ENCODE measurements at places on chromosomes 6 and 20.
A peak's percentile ranks its signal among the peaks of the same experiment; 100 is the strongest.

GRCh38 chr20:51221791-51222408 is 199.0 kb upstream of the KCNG1 start:
- DNase-seq: peak; percentile 89

DNA sequence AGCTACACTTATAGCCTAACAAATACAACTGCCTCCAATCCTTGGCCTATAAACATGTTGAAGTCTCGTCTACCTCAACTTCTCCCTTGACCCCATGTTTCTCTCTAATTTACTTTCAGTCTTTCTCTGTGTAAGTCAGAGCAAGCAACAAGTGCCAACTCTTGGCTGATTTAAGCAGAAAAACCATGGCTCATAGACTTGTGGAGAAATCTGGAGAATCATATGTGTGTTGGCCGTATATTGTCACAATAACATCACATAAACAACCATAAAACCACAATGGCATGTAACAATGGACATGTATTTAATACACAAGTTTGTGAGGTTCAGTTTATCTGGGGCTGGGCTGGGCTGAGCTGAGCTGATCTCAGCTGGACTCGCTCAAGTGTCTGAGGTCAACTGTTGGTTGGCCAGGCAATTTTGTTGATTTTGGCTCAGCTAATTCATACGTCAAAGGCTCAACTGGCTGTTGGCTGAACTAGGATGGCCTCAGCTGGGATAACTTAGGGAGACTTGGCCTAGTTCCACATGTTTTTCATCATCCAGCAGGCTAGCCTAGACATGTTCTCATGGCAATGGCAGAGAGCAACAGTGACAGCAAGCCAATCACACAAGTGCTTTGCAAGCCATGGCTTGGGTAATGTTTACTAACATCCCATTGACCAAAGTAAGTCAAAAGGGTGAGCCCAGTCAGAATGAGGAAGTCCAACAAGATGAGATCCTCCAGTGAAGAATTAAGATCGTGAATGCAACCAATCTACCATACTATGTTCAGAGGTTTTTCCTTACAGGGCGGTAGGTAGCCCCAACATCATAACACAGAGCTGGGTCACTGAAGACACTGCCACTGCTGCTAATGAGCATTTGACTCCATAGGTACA is 12.9 kb upstream of the TBC1D22B start:
- DNase-seq: no peak

DNA sequence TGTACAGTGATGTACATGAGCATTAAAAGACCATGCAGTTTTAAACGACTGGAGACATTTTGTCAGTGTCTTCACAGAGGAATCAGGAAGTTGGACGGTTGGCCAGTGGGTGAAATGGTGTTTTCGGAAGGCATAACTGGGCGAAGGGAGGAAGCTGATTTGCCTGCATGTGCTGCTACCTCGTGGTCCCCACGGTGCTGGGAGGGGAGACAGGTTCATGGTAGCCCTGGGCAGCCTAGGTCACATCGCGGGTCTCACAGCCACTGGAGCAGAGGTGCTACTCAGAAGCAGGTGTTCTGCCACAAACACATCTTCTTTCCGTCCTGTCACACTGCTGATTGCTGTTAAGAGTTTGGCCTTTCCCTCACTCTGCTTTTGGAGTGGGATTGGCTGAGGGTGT is 35.2 kb downstream of the HIVEP1 start:
- no peak for DNase-seq

- DNase-seq: no peak
These were observed 158.7 kb downstream of the RNGTT start for GRCh38 chr6:88804701-88805100.

DNA sequence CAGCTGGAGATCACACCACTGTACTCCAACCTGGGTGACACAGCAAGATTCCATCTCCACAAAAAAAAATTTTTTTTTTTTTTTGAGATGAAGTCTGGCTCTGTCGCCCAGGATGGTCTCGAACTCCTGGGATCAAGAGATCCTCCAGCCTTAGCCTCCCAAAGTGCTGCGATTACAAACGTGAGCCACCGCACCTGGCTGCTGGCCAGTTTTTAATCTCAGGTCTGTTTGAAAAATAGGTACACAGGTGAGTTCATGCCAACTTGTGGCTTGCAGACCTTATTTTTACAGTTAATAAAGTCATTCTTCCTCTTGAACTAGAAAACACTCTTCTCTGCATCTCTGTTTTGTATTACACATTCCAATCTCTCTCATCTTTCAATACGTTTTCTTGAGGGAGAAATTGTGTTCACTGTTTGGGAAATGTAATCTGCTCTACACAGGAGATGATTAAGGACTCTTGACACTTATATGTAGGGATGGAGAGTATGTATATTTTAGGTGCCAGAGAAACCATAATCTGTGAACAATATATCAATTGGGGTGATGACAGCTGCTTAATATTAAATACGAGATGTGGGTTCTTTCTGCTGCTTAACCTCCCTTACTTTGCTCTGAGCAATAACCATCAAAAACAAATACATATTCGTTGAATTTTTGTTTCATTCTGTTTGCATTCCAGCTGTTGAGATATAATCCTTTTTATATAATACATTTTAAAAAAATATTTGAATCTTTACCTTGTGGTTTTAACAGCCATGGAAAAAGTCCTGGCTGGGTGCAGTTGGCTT is 17.7 kb upstream of the RIPOR3 start:
- no peak for DNase-seq

DNA sequence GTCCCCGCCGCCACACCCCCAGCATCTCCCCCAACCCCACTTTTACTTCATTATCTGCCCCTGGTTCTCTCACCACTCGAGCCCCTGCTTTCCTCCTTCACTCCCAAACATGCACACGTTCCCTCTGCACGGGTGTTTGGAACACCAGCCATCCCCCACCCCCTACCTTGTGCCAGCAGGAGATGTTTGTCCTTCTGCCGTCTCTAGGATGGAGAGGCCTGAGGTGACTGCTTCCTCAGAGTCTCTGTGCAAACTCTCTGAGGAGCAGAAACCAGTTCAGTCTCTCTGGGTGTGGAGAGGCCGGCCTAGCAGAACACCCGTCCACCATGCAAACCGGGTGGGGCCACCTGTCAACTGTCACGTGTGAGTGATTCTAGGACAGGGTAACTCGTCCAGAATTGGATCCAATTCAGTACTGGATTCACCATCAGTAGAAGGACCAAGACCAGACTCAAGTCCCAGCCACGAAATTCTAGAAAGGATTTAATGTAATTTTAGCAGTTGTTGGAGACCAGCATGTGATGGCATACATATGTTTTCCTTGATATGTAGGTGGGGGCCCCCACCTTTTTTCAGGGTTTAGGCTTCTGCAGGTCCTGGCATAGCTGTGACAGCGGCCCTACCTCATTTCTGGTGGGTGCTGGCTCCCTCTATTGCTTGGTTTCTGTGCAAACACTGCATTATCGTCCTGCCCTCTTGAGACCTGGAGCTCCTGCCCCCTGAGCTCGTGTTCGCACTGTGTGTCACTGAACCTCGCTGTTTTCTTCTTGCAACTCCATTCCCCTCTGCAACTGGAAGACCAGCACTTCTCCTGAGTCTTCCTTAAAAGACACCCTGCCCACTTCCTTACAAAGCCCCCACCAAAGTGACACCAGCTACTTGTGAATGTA is at the start of gene RAET1E:
Gene RAET1E, minus strand, starts transcription at position 259 of the 890 bp plus-strand sequence. CDS start 7,212 bp downstream, outside the sequence.
- DNase-seq: peak; percentile 11

GRCh38 chr6:135181333-135182070 is 394 bp downstream of the MYB start:
- DNase-seq: peak; percentile 74

GRCh38 chr6:148629181-148629580 is 117.6 kb upstream of the UST start:
- no peak for DNase-seq

DNA sequence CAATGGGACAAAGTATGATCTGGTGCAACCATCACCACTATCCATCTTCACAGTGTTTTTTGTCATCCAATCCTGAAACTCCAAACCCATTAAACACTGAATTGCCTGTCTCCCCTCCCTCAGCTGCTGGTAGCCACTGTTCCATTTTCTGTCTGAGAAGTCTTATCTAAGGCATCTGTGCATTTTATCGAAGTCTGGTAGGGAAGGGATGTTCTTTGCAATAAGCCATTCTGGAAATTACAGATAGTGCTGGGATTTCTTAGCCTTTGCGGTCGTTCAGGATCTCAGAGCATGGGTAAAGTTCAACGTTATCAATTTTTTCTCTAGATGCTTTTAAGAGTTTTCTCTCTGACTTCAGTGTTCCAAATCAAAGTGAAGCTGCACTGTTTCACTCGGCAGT is 24.1 kb downstream of the KIF25 start:
- DNase-seq: no peak

DNA sequence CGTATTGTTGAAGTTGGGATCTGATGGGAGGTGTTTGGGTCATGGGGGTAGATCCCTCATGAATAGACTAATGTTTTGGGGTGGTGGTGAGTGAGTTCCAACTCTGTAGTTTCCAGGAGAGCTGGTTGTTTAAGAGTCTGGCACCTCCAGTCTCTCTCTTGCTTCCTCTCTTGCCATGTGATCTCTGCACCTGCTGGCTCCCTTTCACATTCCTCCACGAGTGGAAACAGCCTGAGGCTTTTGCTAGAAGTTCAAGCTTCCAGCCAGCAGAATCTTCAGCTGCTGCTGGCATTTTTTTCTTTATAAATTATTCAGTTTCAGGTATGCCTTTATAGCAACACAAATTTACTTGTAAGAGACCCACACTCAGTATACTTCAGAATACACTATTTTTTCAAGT is 1021.6 kb downstream of the EYS start:
- DNase-seq: no peak

- DNase-seq: no peak
These were observed 30.5 kb upstream of the SMIM8 start for GRCh38 chr6:87291883-87292282.

GRCh38 chr6:39054577-39055142 is 6.1 kb downstream of the GLP1R start:
- no peak for DNase-seq

DNA sequence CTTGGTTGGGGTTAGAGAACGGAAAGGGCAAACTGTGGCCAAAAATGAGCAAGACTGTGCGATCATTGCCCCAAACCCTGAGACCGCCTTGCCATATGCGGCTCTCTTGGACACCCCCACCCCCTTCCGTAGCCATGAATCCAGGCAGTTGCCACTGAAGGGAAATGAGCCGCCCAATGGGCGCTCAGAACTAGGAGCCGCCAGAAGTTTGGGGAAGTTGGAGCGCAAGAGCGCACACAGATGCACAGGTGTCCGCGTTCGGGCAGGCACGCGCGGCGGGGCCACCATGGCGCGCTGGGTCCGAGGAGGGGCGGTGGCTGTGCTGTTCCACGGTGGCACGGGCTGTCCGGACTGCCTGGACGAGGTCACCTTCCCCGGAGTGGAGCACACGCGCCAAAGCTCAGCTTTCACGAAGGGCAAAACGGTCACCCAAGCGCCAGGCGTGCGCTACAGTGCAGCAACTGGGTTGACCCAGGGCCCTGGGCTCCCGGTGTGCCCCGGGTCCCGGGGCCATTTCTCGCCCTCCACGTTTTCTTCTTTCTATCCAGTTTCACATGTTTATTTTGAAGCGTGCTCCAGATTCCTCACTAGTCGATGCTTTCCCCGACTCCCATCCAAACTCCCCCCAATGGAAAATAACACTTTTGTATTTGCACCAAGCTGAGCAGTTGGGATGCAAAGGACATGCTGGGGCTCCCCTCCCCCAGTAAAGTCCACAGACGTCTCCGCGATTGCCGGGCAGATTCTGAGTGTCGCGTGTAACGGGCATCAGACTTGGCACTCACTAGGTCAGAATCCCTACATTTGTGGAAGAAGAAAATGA is 906 bp upstream of the PDE10A start:
- DNase-seq: no peak

DNA sequence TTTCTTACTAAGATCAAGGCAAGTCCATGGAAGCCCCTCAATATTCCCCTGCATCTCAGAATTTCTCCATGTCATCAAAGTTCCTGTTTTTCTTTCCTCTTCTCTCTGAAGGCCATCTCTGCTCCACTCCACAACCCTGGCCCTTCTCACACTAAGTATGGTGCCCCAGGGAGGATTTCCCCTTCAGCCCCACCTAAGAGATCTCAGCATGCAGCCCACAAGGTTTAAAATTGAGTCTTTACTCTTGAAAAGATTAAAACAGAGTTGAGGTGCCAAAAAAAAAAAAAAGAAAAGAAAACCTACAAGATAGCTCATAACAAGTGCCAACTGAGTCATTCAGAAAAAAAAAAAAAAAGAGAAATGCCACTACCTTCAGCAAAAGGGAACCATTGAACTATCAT is 36.5 kb upstream of the TNFAIP3 start:
- no peak for DNase-seq

GRCh38 chr6:144181639-144182038 is 31.3 kb downstream of the STX11 start:
- DNase-seq: no peak

GRCh38 chr6:146358431-146359046 is 185.1 kb upstream of the RAB32 start:
- no peak for DNase-seq

DNA sequence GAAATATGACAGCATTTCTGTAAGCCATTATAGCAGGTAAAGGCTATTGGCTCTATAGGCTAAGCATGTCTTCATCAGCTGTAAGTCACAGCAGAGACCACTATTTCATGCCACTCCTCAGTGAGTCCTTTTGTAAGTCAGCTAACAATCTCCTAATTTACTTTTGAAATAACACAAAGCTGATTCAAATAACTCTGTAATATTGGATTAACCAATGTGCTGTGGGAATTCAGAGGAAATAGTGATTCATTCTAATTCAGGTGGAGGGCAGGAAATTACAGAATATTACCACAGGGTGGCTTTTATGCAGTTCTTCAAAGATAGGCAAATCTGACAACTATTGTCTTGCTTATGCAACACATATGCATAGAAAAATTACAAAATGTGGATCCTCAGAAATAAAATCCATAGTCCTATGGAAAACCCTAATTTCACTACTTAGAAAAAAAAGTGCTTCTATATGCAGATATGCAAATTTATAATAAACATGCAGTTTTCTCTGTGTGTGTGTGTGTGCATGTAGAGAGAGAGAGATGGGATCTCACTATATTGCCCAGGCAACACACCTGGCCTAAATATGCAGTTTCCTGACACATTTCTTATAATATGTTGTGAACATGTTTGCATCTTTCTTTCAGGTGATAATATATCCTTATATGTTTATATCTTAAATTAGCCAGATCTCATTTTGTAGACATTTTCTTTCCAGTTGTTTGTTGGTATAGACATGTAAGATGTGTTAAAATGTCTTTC is 4.8 kb upstream of the SMIM28 start:
- DNase-seq: no peak

GRCh38 chr6:168286116-168286515 is 33.5 kb downstream of the DACT2 start:
- no peak for DNase-seq

DNA sequence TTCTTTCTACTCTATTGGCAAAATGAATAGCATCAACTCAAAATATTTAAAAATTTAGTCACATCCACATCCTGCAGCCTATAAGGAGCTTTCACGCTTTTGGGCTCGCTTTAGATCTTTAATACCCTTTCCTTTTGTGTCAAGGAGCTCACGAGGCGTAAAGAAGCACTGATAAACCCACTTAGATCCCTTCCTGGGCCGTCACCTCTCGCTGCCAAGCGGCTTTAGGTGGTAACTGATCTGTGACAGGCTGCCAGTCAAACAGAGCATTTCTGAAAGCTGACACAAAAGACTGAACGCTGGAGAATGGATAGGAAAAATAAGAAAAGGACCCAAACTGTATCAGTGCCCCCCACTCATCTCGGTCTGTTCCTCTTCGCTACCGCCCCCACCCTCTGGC is 385.7 kb upstream of the MMS22L start:
- peak; percentile 31 for DNase-seq
